ENCODE measurements at places on chromosomes 5 and 9. TPM values are rescaled to one million over a fixed set of nuclear protein-coding genes. Genes with fewer than 3 reads are reported as not detected.

DNA sequence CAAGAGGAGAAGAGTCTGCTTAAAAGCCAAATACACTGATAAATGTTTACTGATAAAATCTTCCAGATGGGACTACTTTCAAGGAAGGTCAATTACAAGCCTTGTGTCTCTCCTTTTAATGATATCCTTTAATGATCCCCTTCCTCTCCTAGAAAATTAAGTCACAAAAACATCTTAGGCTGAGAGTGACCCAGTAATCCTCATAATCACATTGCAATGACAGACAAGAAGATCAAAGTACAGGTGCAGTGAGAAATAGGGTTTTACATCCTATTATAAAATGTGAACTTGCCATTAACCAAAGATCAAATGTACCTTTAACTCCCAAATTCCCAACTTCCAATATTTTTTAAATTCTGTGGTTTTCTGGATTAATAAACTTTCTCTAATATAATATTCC is 514.8 kb downstream of the RAB3C start:
- no peak for DNase-seq

GRCh38 chr9:16304301-16304700 is 566.2 kb downstream of the BNC2 start:
- DNase-seq = no peak

- no peak for DNase-seq
These were observed 68.8 kb upstream of the PPP2R2B start for GRCh38 chr5:146947181-146947941.

- no peak for DNase-seq
These were observed 51.1 kb downstream of the TTC1 start for GRCh38 chr5:160060001-160060400.

DNA sequence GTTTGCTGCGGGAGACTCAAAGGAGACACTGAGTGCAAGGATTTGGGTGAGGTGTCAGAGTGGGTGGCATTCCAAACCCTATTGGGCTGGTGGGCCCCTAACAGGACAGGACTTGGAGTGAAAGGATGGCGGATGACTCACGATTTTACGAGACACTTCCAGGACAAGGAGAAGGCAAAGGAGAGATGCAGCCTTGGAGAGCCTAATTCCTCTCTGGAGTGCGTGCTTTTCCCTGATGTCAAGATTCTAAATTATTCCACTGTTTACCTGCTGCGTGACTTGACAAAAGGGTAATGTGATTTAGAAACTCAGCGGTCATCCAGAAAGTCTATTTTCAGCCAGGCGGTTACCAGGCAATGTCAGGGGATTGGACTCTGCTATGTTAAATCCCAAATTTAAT is 41.6 kb upstream of the CD180 start:
- no peak for DNase-seq

GRCh38 chr5:172076761-172077244 is 70.4 kb upstream of the FBXW11 start:
- no peak for DNase-seq

GRCh38 chr9:105357937-105358336 is 89.9 kb upstream of the FSD1L start:
- no peak for DNase-seq

GRCh38 chr9:122252796-122253195 is 11.8 kb downstream of the RBM18 start:
- DNase-seq = no peak

GRCh38 chr9:129471201-129472019 is 149.5 kb downstream of the C9orf50 start:
- DNase-seq = no peak

DNA sequence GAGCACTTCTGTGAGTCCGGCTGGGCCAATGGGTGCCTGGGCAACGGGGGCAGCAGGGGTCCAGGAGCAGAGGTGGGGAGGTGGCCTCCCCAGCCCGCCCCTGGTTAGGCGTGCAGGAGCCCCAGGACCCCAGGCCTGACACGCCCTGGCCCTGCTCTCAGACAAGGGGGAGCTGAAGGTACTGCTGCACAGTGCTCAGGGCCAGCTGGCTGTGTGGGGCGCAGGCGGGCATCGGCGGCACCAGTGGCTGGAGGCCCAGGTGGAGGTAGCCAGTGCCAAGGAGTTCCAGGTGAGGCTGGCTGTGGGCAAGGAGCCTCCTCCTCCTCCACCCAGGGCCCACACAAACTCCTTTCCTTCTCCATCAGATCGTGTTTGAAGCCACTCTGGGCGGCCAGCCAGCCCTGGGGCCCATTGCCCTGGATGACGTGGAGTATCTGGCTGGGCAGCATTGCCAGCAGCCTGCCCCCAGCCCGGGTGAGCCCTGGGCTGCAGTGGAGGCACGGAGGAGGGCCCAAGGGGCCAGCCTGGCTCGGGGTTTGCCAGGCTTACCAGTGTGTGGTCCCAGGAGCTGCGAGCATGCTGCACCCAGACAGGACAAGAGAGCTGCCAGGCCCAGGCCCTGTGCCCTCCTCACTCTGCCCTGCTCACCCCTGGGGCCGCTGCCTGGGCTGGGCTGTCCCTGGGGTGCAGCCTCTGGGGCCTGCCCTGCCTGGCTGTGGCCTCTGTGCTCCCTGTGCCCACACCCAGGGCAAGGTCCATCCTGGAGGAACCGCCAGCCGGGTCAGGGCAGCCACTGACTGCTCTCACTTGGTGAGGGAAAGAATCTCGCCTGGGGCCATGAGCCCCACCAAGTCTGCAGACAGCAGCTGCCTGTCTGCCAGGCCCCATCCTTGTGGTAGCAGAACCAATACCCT is 7.0 kb downstream of the MAMDC4 start:
- peak; percentile 62 for DNase-seq

DNA sequence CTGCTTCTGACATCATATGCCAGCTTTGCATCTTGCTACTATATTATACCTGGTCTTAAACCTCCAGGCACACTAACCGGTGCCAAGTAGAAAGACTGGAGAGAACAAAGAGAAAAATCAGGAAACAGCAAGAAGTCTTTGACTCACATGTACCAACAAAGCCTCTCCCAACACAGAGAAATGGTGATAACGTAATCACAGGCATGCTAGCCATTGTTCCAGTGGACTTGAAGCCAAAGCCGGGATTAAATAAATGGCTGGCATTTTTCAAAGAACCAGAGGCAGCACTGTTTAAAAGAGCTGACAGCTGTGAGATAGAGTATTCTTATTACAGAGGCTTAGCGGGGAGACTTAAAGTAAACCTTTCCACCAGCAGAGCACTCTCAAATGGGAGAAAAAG is 148.4 kb upstream of the NFIL3 start:
- DNase-seq = no peak

DNA sequence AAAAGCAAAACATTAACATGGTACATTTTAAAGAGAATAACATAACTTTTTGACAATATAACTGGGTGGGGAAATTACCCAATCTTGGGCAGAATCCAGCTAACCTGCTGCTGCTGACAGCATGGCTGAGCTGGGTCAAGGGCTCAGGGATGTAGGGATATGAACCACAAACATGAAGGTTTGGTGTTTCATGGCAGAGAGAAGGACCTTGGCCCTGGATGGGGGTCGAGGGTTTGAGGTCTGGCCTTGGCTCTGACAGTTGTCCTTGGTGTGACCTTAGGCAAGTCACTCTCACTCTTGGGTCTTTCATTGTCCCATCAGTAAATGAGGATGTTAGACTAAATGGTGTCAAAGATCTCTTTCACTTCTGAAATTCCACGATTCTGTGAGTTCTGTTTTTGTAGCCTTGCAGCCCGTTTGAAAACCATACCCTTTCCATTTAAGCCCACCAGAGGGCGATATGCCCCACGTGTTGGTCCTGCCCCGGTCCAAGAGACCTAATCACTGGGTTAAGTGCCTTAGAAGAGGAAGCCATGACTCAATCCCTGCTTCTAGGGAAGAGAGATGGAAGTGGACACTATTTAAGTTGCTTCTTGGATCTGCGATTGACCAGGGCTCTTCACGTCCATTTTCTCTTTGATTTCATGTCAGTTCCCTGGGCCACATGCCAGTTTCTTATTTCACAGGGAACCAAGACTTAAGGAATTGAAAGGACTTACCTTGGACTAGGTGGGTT is 56.8 kb upstream of the TEX48 start:
- DNase-seq = peak; percentile 77

DNA sequence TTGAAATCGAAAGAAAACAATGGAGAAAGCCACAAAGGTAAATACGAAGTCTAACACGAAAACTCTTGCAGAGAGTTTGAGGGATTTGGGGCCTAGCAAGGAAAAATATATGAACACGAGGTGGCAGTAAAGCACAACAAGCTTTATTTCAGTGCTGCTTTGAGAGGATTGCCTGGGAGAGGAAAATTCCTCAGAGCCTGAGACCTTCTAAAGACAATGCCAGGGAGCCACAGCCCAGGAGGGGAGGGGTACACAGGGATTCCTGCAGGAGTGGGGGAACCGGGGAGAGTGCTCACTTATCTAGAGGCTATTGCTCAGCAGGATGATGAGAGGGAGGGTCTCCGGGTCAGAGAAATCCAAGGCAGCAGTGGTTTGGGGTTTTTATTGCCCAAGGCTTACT is 134.9 kb upstream of the ADCY2 start:
- no peak for DNase-seq

DNA sequence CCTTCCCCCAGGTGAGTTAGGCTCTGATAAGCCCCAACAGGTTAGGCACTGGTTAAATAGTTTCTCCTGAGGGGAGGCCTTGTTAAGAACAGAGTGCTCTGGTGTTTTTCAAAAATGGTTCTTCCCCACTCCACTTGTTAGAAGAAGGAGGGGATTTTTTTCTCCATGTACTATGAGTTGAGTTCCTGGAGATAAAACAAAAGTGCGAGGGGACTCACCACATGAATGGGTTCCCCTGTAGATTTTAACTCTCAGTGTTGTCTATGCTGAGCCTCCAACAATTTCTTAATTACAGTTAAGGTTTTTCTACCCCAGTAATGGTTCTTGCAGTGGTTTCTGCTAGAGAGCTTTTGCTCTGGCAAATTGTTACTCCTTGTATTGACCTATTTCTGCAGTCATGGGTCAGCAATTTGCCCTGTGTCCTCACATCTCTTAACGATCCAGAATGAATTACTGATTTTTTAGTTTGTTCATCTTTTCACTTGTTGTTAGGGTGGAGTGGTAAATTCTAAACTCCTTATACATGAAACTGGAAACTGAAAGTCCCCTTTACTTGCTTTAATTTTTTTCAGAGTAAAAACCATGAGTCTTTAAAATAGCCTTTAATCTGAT is 44.4 kb downstream of the SCAMP1 start:
- DNase-seq = no peak

DNA sequence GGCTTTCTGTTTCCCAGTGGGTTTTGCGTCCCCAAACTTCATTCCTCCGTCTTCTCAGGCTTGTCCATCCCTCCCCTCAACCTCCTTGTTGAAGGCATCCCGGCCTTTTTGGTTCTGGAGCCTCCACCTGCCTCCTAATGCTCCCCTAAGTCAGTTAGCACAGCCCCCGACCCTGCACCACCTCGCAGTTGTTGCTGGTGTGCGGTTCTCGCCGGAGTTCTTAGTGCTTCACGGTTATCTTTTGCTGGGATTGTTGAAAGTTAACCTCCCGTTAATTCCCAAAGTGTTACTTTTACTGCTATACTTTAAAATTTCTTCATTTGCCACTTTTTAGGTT is 447 bp downstream of the UBLCP1 start:
- DNase-seq = no peak

DNA sequence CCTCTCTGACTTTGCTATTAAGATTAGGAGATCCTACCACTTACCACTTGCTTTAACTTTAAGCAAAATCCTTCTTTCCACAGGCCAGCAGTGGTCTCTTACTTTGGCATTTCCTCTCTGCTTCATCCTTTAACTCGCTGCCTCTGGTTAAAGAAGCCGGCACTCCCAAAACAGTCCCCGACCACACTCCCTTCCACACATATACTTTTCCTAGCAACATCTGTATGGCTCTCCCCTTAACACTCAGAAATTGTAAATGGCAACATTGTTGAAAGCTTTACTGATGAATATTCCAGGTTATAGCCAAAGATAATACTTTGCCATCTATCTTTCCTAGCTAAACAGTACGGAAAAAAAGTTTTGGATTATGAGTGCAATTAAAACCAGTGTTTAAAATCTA is 133.2 kb downstream of the MCTP1 start:
- DNase-seq = no peak

GRCh38 chr5:103546858-103547257 is 15.7 kb downstream of the NUDT12 start:
- no peak for DNase-seq

DNA sequence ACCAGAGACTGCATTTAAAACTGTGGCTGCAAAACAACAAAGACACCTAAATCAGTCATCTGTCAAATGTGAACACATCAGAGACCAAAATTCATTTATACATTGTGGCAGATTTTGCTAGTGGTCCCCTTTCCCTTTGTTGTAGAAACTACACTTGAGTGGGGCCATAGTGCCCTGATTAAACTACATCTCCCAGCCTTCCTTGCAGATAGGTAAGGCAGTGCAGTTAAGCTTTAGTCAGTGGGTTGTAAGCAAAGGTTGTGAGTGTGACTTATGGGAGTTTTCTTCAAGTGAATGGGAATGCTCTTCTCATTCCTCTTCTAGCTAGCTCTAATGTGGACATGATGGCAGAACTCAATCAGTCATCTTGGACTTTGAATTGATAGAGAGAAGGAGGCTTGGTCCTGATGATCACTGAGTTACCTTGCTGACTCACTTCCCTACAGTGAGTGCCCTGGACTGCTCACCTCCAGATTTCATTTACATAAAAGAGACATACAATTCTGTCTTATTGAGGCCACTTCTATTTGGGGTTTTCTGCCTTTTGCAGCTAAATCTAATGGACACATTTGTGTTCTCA is 35.2 kb upstream of the SPARC start:
- no peak for DNase-seq

DNA sequence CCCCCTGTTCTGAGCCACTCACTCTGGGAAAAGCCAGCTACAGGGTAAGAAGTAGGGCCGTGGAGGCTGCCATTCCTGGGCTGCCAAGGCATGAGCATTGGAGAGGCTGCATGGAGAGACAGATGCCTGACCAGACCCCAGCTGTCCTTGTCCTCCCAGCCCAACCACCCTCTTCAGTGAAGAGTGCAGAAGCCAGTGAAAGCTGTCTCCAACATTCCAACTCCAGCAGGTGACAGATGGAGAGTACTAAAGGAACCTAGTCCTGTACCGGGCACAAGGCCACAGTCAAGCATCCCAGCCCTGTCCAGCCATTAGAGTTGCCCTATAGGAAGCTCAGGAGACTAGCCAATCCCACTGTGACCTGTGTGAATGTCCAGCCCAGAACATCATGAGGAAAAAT is 165.1 kb downstream of the DIRAS2 start:
- no peak for DNase-seq

DNA sequence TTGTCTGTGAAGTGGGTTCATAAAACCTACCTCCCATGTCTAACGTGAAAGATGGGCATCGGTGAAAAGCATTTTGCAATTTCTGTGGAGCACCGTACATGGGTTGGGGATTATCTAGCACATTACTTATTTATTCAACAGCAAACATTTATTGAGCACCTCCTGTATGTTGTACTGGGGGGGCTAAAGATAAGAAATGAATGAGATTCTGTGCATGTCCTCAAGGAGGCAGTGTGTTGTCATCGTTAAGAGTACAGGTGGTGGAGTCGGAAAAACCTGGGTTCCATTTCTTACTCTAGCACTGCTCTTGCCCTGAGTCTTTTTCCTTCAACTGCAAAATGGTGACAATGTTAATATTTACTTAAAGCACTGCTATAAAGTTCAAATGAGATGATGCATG is 30.4 kb upstream of the DENND1A start:
- no peak for DNase-seq

- DNase-seq = no peak
These were observed 561.8 kb upstream of the DAB2 start for GRCh38 chr5:39986614-39987013.

GRCh38 chr5:111131356-111131755 is 39.2 kb downstream of the WDR36 start:
- DNase-seq = no peak

The PCDHGA2 gene
- 13.5 TPM for total RNA-seq

The HACD4 gene
- 6.4 TPM for total RNA-seq

The EMB gene
- total RNA-seq = 17.6 TPM

The RASEF gene
- 0.09 TPM for total RNA-seq

The NANS gene
- total RNA-seq = 28.2 TPM

The SLC34A1 gene
- not detected for total RNA-seq

The HSDL2 gene
- total RNA-seq = 32.1 TPM
